ENCODE measurements at places on chromosomes 7 and 10.
A peak's percentile ranks its signal among the peaks of the same experiment; 100 is the strongest.

DNA sequence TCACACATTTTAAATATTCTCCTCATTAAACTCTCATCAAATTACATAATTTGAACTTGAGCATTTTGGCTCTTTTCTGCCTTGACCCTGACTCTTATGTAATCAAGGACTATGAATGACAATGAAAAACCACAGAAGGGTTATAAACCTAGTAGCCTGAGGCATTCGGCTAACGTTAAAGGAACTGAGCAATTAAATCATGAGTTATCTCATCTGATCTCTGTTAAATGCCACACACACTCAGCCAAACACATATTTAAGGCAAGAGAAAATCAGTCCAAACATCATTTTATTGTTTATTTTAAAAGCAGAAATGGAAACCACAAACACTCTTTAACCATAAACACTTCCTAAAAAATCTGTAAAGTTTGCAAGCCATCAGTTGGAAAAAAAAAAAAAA, 204.3 kb downstream of the DGKI start:
- peak; percentile 35 for DNase-seq

GRCh38 chr7:33886149-33886623, 19.2 kb upstream of the BMPER start:
- DNase-seq = no peak

- DNase-seq = no peak
These were observed 339.9 kb downstream of the BMPER start for GRCh38 chr7:34245246-34245645.

DNA sequence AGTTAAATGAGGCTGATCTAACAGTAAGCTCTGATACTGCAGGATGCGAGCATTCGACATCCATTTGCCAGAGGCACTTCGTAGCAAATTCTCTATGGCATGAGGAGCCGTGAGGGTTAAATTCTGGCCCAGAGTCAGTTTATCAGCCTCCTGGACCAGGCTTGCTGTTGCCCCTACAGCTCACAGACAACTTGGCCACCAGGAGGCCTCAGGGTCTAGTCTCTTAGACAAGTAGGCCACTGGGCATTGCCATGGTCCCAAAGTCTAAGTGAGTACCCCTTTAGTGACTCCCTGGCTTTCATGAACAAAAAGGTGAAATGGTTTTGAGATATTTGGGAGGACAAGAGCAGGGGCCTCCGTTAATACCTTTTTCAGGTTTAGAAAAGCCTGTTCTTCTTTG, 178.0 kb upstream of the MBL2 start:
- no peak for DNase-seq

DNA sequence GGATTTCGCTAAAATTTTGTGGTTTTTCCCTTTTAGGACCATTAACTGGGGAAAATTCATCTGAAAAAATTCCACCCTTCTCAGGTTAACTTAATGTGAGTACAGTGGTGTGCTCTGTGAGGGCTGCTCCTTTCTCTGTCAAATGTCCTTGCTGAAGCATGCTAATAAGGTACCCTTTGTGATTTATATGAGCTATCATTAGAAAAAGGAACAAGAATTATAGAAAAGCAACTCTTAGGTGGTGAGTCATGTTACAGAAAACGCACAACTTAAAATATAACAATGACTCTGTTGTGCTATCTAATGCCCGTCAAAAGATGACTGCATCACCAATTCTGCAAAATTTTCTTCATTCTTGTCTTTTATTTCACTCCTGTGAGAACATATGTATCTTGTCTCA, 162.0 kb upstream of the MAGI2 start:
- DNase-seq = no peak

- DNase-seq = no peak
These were observed 563.6 kb downstream of the SUGCT start for GRCh38 chr7:40698214-40698920.

GRCh38 chr10:87740254-87740655, 77.8 kb downstream of the ATAD1 start:
- peak; percentile 82 for DNase-seq

GRCh38 chr7:120941856-120942255, 8.7 kb upstream of the ING3 start:
- DNase-seq = no peak

DNA sequence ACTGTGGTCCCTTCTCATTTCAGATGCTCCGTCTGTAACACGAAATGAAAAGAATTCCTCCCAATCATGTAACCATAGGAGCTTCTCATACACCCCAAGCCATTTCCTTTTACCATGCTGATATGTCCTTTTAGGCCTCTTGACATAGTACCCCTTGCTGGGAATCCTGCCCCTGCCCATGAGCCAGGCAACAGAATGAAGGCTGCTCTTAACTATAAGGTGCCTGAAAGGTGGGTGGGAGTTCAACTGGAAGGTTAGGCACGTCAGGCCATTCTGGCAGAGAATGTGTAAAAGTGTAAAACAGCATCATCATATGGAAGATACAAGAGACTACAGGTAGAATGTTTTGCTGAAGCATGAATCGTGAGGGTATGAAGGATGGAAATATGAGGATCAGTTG, 22.5 kb downstream of the IL2RA start:
- no peak for DNase-seq

- DNase-seq = peak; percentile 96
These were observed 201.4 kb downstream of the PTEN start for GRCh38 chr10:88064608-88065382.

- DNase-seq = no peak
These were observed 10.0 kb upstream of the MEST start for GRCh38 chr7:130481898-130482297.

GRCh38 chr7:47970761-47971160, 8.7 kb downstream of the HUS1 start:
- no peak for DNase-seq

GRCh38 chr10:115046686-115047236, 46.4 kb upstream of the ATRNL1 start:
- DNase-seq = no peak

DNA sequence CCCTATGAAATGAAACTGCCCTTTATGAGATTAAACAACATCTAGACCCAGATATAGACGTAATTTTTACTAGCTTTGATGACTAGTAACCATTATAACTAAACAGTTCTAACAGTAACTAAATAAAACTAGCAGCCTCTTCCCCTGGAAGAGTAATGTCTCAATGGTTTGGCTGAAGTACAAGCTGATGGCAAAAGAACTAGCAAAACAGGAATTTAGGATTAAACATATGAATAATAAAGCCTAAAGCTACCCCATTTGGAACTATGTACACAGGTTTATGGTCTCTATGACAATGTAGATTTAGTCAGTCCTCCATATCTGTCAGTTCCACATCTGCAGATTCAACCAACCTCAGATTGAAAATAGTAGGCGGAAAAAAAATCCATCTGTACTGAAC, 6.4 kb downstream of the DPY19L1 start:
- DNase-seq = no peak

DNA sequence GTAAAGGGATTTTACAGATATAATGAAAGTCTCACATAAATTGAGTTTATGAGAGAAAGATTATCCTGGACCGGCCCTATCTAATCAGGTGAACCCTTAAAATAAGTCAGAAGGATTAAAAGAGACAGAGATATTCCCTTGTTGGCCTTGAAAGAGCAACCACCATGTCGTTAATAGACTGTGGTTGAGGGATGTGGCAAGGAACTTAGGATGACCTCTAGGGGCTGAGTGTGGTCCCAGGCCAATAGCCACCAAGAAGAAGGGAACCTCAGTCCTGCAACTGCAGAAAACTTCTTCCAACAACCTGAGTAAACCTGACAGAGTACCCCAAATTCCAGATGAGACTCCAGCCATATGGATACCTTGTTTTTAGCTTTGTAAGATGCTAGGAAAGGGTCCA, 121.5 kb downstream of the POLR1F start:
- DNase-seq = no peak

GRCh38 chr10:119251315-119251708, 43.9 kb downstream of the GRK5 start:
- peak; percentile 15 for DNase-seq

DNA sequence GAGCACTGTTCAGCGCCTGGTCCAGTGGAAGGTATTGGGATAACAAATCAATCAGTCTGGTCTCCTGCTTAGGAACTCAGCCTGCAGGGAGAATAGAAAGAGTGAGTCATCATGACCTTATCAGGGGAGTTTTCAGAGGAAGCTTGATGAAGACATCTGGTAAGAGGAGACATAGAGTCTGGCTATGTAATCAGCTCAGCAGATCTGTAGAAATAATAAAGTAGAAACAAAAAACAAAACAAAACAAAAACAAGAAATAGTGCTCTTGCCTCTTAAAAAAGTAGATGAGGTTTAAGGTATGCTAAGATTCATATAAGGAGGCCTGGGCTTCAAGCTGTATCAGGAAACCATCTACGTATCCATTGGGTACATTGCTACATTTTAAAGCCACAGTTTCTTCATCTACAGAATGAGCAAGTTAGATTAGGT, 14.4 kb downstream of the TAS2R41 start:
- peak; percentile 63 for DNase-seq

DNA sequence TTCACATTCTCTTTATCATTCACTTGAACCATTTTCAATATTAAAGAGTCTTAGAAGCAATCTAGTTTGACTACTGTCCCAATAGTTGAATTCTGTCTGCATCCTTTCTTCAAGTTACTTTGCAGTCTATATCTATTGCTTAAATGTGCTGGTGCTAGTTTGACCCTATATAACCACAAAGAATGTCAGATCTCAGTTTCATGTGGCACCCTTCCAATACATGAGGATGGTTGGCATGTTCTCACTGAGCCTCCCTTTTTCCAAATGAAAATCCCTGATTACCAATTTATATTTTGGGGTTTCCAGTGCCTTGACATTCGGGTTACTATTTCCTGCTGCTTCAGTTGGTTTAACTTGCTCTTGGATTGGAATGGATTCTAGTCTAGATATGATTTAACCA, 292.7 kb downstream of the EXOC4 start:
- no peak for DNase-seq

GRCh38 chr7:99780588-99780987, 3.4 kb downstream of the CYP3A4 start:
- DNase-seq = no peak

- peak; percentile 82 for DNase-seq
These were observed 50.6 kb upstream of the ITGB1 start for GRCh38 chr10:33008499-33009243.

DNA sequence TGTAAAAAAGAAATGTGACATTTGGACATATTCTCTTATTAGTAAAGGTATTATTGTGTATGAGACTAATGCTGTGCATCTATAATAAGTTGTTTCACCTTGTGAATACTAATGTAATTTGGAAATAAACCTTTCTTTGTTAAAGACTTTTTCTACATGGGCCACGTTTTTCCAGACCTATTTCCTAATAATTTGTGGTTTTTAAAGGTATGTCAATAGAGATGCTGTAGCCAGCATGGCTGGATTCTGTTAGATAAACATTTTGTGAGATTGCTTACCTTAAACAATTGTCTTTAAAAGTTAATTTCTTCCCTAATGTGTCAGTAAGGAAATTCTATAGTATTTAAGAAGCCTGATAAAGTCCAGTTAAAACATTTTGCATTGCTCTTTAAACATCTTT, 56.0 kb downstream of the KAT6B start:
- no peak for DNase-seq

- no peak for DNase-seq
These were observed 2.2 kb upstream of the ABHD11 start for GRCh38 chr7:73740771-73741170.

GRCh38 chr10:188546-188945, 53.3 kb downstream of the ZMYND11 start:
- no peak for DNase-seq

DNA sequence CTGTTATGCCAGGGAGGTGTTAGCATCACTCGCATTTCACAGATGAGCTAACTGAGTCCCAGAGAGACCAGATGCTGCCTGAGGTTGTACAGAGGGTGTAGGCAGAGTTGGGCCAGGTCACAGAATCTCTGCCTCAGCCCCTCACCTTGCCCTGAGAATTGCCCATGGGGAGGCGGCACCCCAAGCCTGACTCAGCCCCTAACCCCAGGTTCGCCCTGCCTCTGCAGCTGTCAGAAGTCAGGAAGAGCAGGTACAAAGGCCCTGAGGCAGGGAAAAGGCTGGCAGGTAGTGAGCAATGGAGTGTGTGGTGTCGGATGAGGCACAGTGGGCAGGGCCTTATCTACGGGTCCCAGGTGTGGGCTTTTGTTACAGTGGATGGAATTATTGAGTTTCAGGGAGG, 79.4 kb downstream of the MYL10 start:
- DNase-seq = no peak

DNA sequence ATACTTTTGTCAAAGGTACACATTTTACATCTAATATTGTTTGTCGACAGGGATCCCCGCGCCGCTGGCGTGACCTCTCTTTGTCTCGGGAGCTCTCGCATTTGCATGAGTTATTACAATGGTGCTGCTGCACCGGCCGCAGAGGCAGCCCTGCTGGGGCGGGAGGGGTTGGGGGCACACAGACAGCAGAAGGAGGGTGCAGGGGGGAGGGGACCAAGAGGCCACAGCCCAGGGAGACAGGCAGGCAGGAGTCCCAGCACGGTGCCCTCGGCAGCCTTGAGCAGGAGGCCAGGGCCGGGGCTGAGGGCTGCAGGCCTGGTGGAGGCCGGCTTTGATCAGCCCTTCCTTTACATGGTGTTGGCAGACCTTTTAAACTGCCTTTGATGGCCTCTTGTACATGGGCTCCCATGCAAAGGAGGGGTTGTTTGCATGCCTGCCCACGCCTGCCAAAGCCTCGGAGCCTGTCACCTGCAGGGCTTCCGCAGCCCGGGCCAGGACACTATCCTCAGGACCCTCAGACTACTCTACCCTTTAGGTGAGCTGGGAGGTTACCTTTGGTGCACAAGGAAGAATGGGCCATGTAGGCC, 95.5 kb downstream of the EBF3 start:
- DNase-seq = no peak

DNA sequence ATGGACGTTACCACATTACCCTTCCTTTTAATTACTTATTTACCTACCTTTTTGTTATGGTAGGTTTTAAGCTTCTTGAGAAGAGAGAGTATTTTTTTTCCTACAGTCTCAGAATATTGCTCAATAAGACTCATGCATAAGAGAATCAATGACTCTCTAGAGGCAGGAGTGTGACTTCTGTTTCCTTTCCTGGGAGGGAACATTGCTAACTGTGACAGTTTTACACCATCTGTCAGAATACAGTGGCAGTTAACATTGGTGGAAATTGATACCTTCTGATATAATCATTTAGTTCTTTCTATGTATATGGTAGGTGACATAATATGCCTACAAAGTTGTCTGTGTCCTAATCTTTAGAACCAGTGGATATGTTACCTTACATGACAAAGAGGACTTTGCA, 348.7 kb upstream of the POT1 start:
- DNase-seq = no peak

- DNase-seq = no peak
These were observed 191.9 kb downstream of the ELFN1 start for GRCh38 chr7:1861799-1862458.

DNA sequence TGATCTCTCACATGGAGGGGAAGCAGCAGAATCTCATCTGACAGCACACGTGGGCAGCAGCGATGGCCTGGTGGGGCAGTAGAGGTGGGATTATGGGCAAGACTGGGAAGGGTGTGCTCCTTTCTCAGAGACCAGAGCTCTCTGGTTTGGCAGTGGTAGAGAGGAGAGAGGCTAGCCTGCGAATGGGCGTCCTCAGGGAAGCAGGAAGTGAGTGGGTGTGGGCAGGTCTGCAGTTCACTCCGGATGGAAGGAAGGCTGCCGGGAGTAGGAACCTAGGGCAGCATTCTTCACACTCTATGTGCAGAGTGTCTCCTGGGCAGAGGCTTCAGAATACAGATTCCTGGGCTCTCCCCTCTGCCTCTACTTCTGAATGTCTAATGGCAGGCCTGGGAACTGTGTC, 162.8 kb upstream of the BMPER start:
- DNase-seq = no peak

GRCh38 chr10:62764011-62764410, 40.5 kb upstream of the ADO start:
- no peak for DNase-seq
